ENCODE measurements at places on chromosomes 6 and 20.

GRCh38 chr6:53985366-53985765, 125.9 kb upstream of the MLIP start:
- no peak for DNase-seq

GRCh38 chr20:44787299-44787698, 23.0 kb downstream of the RIMS4 start:
- no peak for DNase-seq

DNA sequence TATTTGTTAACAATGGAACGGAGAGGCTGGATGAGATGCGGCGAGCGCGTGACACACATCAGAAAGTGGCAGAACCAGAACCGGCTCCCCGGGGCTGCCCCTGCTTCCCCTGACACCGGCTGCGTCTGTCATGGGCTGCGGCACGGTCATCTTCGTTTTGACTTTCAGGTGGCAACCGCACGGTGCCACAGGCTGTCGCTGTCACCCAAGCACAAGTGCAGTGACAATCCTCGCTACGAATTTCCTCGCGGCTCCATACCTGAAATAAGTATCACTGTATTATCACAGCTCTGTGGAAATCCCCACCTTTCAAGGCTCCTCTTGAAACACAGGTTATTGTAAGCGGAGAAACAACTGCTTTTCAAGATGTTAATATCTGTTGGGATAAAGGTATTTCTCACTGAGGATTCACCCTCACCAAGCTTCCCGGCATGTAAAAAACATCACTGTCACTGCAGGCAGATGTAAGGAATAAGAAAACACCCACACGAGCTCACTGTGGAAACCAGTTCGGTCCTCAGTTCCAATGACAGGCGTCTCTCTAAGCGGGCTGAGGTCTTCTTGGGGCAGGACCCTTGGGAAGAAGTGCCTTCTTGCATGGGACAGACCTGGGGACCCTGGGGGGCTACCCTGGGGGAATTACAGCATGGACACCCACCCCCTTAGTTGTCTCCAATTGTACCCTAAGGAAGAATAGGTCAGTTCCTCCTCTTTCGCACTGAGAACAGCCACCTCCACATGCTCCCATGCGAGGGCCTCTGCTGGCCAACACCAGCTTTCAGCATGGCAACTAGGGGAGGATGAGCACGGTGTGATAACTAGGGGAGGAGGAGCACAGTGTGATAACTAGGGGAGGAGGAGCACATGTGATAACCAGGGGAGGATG, 86.3 kb downstream of the DACT2 start:
- DNase-seq = no peak

GRCh38 chr20:35226884-35227681, 593 bp downstream of the MMP24 start:
- no peak for DNase-seq

- DNase-seq = no peak
These were observed 64.8 kb upstream of the POU3F2 start for GRCh38 chr6:98769546-98769945.

- DNase-seq = no peak
These were observed 87.8 kb upstream of the CENPW start for GRCh38 chr6:126252154-126252553.

GRCh38 chr6:42551217-42551616, 12.6 kb upstream of the UBR2 start:
- no peak for DNase-seq
